ENCODE measurements at places on chromosomes 11 and 22. TPM values are rescaled to one million over a fixed set of nuclear protein-coding genes. Genes with fewer than 3 reads are reported as not detected.

RPUSD4 gene
- 32.5 TPM for total RNA-seq

SUSD2 gene
- 1.1 TPM for total RNA-seq

GRCh38 chr22:17692841-17693240 lies 54.3 kb downstream of the BCL2L13 start:
- no peak for DNase-seq

DNA sequence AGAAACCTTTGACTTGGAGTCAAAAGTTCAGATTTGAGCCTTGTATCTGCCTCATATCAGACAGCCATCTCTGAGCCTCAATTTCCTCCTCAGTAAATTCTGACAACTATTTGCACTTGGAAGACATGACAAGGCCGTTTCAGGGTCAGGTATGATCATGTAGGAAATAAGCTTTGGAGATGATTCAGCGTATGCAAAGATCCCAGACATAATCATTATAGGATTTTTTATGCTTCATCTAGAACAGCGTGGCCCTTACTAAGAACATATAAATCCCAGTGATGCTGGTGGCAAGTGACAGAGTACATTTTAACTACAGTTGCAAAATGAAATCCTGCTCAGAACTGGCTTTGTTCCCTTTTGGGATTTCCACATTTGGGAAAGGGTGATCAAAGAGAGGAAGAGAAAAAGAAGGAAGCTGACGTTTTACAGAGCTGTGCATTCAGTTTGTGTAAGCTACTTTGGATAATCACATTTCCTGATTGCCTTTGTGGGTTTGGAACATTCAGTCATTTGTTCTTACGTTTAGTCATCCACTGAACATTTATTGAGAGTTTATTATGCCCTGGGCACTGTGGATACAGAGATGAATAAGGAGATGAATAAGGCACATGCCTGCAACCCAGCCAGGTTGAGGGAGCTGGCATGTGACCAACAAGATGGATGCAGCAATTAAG lies 81.9 kb upstream of the HEPHL1 start:
- DNase-seq, result no peak

DNA sequence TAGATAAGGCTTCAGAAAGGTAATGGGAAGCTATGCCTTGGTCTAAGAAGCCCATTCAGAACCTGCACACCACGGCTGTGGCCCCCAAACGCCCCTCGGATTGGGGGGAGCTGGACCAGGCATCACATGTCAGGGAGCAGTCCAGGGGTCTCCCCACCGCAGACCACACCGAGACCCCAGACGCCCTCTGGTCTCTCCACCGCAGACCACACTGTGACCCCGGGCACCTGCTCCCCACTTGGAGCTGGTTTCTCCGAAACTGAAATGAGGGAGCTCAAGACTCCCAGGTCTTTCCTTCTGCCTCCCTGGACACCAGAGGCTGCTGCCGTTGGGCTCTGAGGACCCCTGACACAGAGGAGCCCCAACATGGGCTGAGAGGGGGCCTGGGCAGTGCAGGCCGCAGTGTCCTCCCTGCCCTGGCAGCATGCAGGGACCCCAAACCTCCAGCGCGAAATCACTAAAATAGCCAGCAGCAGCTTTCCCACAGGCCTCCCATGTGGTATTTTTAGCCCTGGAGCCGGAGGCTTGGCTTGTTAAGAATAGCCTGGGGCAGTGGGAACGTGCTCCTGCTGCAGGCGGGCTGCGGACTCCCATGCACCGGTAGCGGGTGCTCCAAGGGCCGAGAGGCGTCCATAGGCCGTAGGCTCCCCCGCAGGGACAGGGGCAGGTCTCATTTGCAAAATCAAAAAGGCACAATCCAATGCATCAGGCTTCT lies 7.7 kb downstream of the LINC01488 start:
- DNase-seq, result no peak

- DNase-seq, result no peak
Observed at GRCh38 chr11:8015753-8016239, 28.7 kb downstream of the EIF3F start.
